ENCODE measurements at places on chromosomes 5 and 9. TPM values are rescaled to one million over a fixed set of nuclear protein-coding genes. Genes with fewer than 3 reads are reported as not detected.

The KIF2A gene
- 42.9 TPM for total RNA-seq

The BHMT2 gene
- 0.20 TPM for total RNA-seq

DNA sequence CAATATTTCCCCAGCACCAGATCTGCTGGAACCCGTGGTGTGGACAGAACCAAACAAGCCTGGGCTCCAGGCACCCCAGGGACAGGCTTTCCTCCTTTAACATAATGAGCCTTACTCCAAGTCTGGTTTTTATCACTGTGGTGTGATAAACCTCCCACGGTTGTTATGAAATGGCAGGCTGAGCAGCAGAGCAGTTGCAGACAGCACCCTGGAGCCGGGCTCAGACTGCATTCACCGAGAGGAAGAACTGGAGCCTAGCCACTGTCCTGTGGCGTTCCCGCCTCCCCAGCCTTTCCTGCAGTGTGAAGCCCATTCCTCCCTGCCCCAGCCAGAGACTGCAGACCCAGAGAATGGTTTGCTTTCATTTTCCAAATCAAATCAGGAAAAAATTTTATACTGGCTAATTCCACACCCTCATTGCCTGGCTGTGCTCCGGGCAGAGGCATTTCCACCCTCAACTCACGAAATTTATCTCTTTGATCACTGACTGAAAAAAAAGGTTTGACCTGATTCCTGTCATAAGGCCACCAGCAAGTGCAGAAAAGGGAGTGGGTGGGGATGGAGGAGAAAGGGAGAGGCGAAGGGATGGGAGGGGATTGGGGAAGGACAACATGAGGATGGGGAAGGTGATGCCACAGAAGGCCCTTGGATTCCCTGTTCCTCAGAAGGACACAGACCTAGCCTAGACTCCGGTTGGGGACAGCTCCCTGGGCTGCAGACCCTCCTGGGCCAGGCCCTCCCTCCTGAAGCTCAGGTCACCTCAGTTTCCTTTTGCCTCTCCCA lies 18.9 kb downstream of the IPPK start:
- DNase-seq: no peak

- no peak for DNase-seq
Observed at GRCh38 chr5:117657541-117657940, 1082.9 kb upstream of the SEMA6A start.

GRCh38 chr9:2657427-2657826 lies 35.8 kb downstream of the VLDLR start:
- DNase-seq: no peak

GRCh38 chr5:1800472-1801221 lies 560 bp upstream of the NDUFS6 start:
- no peak for DNase-seq

All from HCT116 (cell line).